Adipocyte (in vitro differentiated cells): ENCODE measurements at places on chromosomes 6 and 20.
A peak's percentile ranks its signal among the peaks of the same experiment; 100 is the strongest.

DNA sequence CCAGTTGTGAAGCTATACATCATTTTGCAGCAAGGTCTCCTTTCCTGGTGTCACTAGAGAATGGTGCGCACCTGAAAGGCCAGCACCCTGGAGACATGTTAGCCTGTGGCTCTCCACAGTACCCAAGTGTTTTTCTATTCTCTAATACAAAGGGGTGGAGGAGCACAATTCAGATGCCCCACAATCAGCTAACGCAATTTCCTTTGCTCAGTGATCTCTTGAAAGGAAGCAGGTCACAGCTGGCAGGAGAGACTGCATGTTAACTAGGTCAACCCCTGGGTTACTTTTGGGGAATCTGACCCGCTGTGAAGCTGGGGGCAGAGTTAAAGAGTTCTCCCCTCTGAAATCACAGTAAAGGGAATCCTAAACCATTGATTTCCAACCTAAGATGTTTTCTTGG is 92.5 kb downstream of the B3GAT2 start:
- no peak for DNase-seq

DNA sequence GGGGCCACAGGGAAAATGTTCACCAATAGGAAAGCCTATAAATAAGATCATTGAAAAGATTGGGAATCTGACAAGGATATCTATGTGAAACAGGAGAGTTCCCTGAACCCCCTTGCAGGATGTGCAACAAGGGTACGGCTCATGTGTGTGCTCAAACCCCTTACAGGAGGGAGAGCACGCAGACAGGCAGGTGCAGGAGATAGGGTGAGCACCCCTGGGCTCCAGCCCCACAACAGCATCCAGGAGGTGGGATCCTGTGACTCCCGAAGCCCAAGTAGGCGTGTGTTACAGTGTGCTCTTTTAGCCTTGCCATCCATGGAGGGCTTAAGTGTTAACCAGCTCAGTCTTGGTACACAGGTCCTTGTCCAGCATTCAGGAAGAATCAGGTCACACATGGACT is 204.2 kb downstream of the BMP7 start:
- DNase-seq = no peak

DNA sequence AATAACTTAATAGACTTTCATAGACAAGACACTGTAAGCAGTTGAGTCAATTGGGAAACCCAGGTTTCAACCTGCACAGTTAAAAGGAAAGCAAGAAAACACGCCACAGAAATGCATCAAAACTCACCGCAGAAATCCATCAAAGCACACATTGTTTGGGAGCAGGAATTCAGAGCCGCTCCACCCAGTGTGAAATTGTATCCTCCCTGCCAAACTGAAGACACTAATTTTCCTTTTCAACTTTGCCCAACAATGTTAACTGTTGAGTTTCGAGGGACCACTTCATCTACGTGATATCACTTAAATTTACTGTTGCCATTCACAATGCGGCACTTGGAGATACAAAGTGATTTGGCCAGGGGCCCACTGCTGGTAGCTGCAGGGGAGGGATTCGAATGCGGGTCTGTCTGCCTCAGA is 92.7 kb downstream of the DACT2 start:
- no peak for DNase-seq

DNA sequence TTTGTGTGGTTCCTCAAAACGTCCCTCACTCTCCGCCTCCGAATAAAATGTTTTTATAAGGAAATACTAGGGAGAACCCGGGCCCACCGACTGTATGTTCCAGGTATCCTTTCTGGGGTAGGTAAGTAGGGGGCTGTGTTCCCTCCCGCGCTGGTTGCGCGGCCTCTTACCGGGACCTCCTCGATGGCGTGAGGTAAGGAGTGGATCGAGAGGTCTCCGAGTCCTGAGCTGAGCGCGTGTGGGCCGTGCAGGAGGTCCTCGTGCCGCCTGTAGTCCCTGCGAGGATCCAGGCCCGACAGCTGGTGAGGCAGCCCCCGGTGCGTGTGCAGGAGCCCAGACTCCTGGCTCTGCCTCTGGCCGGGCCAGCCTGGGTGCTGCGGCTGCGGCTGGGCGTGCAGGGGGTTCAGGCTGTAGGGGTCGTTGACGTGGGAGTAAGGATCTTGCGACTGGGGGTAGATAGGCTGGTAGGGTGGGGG is 5.1 kb downstream of the TFAP2A start:
- peak; percentile 20 for DNase-seq

GRCh38 chr6:117384659-117385058 is 41.1 kb downstream of the ROS1 start:
- no peak for DNase-seq

GRCh38 chr6:27066802-27067201 is 180.7 kb upstream of the PRSS16 start:
- no peak for DNase-seq

DNA sequence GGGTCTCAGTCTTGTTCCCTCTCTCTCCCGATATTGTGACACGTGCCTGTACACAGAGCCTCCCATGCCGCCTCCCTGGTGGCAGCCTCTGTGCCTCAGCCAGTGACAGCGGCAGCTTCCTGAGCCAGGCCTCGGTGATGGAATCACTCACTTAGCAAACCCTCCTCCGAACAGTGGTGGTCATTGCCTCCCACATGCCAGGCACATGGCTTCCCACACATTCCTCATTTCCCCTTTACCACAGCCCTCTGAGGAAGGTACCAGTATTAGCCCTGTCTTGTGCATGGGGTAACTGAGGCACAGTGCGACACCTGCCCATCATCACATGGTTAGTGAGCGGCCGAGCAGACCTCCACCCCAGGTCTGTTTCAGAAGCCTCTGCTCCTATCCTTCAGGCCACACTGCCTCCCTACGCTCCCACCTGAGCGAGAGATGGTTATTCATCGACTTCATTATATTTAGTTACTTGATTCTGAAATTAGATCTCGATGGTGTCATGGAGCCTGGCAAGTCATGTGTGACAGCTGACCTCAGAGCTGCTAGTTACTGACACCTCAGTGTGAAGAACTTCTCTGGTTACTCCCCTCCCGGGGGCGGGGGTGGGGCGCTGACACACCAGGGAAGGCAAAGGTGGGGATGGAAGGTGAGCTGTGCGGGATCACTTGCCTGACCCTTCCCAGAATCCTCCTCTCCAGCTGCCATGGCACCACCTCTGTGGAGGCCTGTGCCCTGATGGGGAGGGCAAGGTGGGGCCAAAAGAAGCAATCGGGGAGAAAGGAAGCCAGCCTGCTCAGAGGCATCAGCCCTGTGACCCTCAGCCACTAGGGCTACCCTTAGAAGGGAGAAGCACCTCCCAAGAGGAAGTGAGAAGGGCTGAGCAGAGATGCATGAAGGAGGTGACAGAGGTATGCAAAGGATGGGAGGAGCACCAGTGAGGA is 17.9 kb downstream of the MDGA1 start:
- no peak for DNase-seq

DNA sequence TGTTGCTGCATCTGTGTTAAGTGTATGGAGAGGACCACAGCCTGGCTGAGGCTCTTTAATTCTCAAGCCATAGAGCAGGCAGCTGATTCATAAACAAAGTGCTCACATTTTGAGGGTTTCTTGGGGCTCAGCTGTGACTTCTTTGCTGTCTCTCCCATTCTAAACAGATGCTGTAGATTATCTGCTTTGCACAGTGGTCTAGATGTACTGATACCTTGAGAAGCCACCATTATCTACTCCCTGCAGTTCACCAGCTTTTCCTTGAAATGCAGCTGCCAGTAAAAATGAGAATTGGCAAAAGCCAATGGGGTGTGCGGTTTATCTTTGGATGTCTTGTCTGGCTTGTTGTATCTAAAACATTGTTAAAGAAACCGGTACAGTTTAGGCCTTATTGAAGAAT is 5.2 kb upstream of the CNR1 start:
- DNase-seq = no peak

GRCh38 chr20:1830240-1830639 is 65.0 kb upstream of the SIRPA start:
- DNase-seq = peak; percentile 84

GRCh38 chr6:63261820-63262219 is 50.6 kb downstream of the FKBP1C start:
- DNase-seq = no peak
